ENCODE measurements at places on chromosomes 6 and 20.

DNA sequence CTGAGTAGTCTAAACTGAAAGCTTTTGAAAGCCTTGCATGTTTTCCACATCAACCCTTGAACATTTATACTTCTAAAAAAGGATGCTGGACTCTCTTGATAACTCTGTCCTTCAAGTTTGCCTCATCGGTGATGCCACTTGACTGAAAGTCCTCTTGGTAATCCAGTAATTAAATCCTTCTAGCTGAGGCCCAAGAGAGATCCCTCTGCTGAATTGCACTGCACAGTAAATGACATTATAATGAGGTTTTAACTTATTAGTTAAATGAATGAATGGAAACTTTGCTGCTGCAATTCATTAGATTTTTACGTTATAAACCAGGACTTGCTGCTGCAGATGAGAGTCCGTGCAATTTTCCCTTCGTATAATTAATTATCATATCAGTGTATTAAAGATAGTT, 363.9 kb upstream of the FLRT3 start:
- no peak for DNase-seq

DNA sequence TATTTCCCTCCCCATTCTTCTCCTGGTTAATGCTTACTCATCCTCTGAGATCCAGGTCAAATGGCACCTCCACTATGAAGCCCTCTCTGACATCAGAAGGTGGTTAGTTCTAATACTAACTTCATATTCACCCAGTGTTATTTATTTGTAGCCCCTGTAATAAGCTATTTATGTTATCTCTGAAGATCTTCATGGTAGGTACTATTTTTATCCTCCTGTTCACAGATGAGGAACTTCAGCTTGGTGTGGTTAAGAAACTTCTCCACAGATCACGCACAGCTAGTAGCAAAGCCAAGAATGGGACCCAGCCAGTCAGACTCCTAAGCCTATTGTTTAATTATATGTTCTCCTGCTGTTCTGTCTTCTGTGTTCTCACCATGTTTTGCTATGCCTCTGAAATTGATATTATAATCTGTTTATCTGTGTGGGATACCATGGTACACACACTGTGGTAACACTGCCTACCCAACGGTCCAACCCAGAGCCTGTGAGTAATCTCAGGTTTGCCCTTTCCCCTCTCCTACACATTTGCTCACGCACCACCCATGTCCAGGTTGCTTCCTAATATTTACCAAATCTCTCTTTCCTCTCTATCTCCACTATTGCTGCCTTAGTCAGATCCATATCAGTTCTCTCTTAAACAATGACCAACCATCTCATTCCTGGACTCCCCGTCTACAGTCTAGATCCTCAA, 98.4 kb downstream of the IPCEF1 start:
- no peak for DNase-seq

GRCh38 chr6:11011787-11012234, 32.3 kb downstream of the ELOVL2 start:
- no peak for DNase-seq

GRCh38 chr6:27163834-27164233, 83.7 kb upstream of the PRSS16 start:
- DNase-seq = no peak

GRCh38 chr6:75934643-75935472, 137.6 kb downstream of the IMPG1 start:
- peak; percentile 15 for DNase-seq

GRCh38 chr6:36840432-36841403, 1.5 kb upstream of the CPNE5 start:
- peak; percentile 27 for DNase-seq

DNA sequence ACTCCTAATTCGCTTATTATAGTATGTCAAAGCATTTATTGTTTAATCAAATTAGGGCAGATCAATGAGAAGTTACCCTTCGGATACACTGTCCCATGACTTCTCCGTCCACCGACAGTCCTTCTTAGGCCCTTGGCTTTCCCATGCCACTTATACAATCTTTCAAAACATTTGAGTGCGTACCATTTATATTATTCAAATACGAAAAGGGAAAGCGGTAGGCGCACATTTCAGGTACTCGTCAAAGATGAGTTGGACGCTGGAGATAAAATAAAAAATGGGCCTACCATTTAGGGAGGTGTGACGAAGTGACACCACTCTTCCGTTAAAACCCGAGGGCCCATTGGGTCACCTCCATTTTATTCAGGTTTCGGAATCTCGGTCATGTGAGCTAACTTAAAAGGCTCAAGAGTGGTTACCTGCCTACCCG, 542 bp upstream of the AFG1L start:
- no peak for DNase-seq

GRCh38 chr6:137968455-137968804, 101.4 kb downstream of the TNFAIP3 start:
- no peak for DNase-seq

GRCh38 chr20:47152068-47152467, 204.4 kb downstream of the ZMYND8 start:
- no peak for DNase-seq

GRCh38 chr6:63713332-63713731, 77.7 kb downstream of the PHF3 start:
- DNase-seq = no peak

DNA sequence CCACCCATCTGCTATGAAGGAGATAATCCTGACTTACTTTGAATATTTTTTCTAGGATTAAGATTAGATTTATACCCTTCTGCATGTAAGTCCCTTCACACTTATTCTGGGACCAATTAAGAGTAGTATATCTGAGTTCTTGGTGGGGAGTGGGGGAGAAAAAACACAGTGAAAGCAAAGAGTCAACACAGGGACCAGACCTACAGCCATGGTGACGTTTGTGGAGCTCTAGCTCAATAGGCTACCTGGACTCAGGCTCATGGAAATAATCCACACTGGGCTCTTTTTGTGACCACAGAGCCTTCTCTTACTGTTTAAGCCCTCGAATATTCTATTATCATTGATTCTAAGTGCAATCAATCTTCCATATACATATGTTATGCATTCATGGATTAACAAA, 491.4 kb downstream of the LMBRD1 start:
- no peak for DNase-seq

DNA sequence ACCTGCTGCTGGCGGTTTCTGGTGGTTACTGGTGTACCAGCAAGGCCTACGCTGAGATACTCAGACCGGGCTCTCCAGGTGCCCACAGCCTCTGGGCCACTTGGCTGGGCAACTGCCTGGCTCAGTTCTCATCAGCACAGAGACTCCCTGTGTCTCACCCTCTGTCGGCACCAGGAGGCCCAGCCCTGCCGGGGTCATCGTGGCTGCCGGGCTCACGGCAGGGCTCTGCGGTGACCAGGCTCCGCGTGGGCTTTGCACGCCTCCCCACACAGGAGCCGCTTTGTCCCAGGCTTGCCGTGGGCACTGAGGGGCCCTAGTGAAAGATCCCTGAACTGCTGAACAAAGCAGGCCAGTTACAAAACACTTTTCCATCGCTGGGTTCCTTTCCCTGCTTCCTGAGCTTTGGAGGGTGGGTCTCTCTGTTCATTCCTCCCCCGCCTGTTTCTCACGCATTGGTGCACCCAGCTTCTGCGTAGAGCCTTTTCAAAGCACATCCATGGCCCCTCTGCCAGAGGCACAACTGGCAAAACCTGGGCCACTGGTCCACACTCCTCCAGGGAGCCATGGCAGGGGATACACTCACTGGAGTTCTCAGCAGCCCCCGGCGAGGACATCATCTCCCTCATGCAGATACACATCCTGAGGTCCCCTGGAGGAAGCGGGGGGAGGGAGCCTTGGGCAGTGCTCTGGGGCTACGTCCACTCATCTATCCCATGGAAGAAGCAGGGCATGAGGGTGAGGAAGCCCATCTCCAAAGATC, 117.0 kb downstream of the NFATC2 start:
- no peak for DNase-seq

- DNase-seq = no peak
These were observed 74.6 kb downstream of the KIF16B start for GRCh38 chr20:16498526-16499253.

- DNase-seq = no peak
These were observed 95.6 kb upstream of the SHLD1 start for GRCh38 chr20:5654557-5654956.

- no peak for DNase-seq
These were observed 381.6 kb downstream of the UTRN start for GRCh38 chr6:144666781-144667180.

- no peak for DNase-seq
These were observed 102.5 kb upstream of the BEND6 start for GRCh38 chr6:56852260-56853010.

DNA sequence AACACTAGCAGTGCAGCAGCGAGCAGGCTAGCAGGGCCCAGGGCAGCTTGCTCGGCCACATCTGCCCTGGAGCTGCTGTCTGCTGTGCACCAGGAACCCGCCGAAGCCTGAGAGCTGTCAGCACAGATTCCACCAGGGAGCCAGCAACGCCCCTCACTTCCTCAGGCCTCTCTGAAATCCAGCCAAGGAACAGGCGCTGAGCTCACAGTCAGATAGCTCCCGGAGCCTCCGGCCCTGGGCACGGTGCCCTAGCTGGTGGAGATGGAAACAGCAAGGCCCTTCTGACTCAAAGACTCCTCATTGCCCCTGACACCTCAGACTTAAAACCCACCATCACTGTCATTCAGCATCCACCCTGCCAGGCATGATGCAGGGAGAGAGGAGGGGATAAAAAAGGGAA, 839.4 kb downstream of the MAFB start:
- DNase-seq = no peak

DNA sequence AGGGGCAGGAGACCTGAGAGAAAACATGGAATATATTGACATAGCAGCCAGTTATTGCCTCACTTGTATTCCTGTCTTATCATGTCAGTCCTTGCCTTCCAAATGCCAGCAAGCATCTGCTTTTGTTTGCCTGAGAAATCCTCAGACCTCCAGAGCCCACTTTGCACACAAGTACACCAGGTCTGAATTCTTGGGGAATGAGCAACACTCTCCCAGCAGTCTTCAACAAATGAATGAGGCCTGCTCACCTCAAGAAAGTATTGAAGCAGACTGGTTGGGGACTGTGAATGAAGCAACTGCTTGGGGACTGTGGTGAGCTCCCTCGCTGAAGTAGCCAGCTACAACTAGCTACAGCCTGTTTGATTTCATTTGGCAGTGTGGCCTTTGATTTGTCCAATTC, 172.8 kb upstream of the SPTLC3 start:
- DNase-seq = no peak

- DNase-seq = no peak
These were observed 148.1 kb upstream of the TENT5A start for GRCh38 chr6:81900616-81901015.
